Stimulated activated CD8-positive, alpha-beta memory T cell treated with anti-CD3 and anti-CD28 coated beads, Interleukin-7, amount 100 ng/mL, for 24 hours (primary cell): ENCODE measurements at places on chromosomes 4 and X.

- no peak for DNase-seq
Observed at GRCh38 chr4:120720354-120720934, 202.1 kb downstream of the PRDM5 start.

DNA sequence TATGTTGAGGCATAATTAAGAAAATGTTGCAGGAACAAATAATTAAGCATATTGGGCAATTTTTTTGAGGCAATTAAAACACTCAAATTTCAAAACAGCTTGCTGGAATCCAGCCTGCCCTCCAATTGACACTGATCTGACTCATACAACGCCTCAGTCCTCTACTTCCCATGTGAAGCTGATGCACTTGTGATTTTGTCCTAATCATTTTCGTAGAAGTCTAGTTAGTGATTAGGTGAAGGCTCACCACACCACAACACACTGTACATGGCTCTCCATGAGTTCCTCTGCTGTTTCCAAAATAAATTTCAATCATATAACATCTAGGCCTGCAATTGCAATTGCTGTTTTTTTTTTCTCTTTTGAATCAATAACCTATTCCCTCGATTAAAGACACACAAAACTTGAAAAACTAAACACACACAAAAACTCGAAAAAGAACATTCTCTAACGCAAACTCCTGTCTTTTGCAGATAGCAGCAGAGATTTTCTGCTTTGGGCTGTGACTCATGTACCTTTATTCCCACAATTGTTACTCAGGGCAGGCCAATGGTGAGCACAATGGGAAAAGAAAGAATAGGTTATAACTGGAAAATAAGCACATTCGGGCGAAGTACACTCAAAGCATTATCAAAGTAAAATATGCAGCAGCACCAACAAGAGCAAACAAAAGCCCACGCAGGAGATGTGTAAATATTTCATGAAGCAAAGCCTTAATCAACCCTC is 1.7 kb downstream of the GPRIN3 start:
- no peak for DNase-seq

DNA sequence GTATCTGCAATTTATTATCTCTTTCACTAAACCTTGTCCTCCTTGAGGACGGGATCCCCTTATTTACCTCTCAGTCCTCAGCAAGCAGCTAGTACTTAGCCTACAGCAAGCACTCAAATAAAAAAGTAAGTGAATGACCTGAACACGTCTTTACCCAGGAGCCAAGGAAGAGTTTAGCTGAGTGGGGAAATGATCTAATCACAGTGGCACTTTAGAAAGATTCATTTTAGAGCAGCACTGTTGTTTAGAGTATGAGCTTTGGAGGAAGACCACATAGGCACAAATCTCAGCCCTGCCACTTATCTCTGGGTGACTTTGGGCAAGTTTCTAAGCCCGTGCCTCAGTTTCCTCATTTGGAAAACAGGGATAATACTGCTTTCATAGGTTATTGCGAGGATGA is 2.7 kb downstream of the FAM120C start:
- no peak for DNase-seq

DNA sequence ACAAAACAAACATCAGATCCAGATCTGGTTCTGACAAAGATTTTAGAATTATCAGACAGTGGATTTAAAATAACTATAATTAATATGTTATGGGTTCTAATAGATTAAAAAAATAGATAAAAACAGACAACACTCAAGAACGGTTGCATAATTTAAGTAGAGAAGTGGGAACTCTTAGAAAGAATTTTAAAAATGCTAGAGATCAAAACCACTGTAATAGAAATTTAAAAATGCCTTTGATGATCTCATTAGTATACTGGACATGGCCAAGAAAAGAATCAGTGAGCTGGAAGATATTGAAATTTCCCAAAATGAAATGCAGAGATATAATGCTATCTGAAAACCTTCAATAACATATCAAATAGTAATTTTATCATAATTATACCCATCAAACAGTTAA is 28.3 kb upstream of the DYNLT3 start:
- DNase-seq = no peak

DNA sequence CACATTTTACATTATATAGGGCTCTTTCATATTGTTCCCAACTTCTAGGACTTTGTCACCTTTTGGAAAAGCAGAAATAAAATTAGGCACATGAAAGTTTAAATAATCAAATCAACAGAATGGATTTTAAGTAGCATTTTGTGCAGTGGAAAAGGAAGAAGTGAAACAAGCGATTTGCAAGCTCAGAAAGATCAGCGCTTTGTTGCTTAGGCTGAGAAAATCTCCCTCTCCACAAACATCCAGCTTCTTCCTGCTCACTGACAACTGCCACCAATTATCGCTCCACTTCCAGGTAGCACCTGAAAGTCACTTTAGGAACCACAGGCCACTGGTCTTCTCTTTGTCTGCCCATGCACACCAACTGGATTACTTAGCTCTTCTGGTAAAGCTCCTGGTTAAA is 2.0 kb upstream of the PDK3 start:
- no peak for DNase-seq

DNA sequence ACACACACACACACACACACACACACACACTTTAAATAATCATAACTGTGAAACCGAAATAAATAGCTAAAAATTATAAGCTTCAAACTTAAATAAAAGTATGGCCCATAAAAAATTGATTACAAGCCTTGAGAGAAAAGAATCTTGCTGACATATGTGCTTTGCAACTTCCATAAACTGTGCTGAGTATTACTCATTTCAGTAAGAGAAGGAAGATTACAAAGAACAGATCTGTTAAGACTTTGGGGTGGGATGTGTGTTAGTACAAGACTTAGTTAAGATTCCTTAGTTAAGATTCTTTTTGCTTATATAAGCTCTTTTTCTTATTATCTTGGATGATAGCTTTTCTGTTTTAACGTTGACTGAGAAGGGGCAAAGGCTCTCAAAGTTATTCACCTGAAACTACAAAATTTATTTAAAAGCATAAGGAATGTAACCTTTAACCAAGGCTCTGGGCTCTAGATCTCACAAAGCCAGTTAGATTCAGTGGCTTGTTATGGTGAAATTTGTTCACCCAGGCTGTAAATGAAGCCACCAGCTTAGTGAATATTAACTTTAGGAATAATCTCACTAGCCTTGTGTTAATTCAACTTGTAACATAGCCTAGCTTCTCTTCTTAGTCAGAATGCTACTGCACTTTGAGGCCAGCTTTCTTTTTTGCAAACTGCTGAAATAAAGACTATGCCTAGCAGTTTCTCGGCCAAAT is 58.2 kb downstream of the ARSJ start:
- DNase-seq = no peak

GRCh38 chrX:133323431-133323830 is 91.9 kb downstream of the GPC4 start:
- DNase-seq = no peak

GRCh38 chr4:128718768-128719167 is 90.7 kb upstream of the JADE1 start:
- DNase-seq = no peak

- no peak for DNase-seq
Observed at GRCh38 chr4:142043509-142043908, 407.1 kb downstream of the IL15 start.

GRCh38 chr4:6474053-6474568 is 1.7 kb upstream of the PPP2R2C start:
- no peak for DNase-seq

- DNase-seq = no peak
Observed at GRCh38 chr4:169485791-169486742, 126.3 kb downstream of the NEK1 start.

- DNase-seq = no peak
Observed at GRCh38 chr4:181599134-181599533, 644.1 kb upstream of the TENM3 start.
